ENCODE measurements at places on chromosomes 2 and 18.

DNA sequence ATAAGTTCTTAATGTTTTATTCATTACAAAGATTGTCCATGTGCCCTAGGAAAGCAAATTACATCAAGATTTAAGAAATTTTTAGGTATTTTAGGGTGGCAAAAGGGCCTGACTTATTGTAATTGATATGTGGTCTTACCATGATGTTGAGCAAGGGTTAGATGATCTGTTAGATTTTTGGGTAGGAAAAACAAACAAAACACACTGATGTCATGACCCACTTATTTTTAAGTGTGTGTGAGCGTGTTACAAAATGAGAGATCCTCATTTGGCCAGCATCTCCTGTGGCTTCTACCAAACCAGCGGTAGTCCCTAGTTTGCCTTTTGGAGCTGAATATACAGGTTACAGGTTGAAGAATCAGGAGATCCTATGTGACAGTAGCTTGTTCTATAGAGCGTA is 89.8 kb upstream of the ITGB6 start:
- peaks cover 7% of the 10 kb centered on the region for H3K4me1 ChIP-seq
- H3K27ac ChIP-seq, result no peak overlapping the region
- no peak overlapping the region for H3K4me3 ChIP-seq
- DNase-seq, result no peak
- H3K27me3 ChIP-seq, result no peaks in the 10 kb centered on the region
- H3K36me3 ChIP-seq, result peaks cover 35% of the 10 kb centered on the region

DNA sequence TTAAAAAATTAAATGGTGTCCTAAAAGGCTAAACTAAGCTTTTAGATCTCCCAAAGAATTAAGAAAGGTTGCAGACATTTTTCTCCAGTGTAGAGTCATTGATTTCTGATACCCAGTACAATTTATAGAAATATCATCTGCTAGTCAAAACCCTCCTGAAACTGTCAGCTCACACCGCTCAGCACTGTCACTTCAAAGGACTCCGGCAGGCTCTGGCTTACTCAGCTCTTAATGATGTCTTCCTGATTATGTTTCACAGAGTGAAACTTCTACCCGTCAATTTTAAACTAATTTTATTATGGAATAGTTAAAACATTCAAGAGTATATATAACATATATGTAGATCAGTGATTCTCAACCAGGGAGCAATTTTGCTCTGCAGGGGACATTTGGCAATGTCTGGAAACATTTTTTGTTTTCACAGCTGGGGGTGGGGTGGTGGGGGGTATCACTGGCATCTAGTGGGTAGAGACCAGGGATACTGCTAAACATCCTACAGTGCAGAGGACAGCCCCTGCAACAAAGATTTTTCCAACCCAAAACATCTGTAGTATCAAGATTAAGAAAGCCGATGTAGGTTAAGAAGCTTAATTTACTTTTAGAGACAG is 31.6 kb downstream of the CDK15 start:
- no peak for DNase-seq
- H3K27me3 ChIP-seq, result peaks cover 16% of the 10 kb centered on the region
- no peaks in the 10 kb centered on the region for H3K36me3 ChIP-seq
- no peak overlapping the region for H3K27ac ChIP-seq
- no peaks in the 10 kb centered on the region for H3K4me1 ChIP-seq
- H3K4me3 ChIP-seq, result no peak overlapping the region

GRCh38 chr18:34911661-34912384 is 129.4 kb upstream of the MAPRE2 start:
- no peaks in the 10 kb centered on the region for H3K36me3 ChIP-seq
- H3K27me3 ChIP-seq, result no peaks in the 10 kb centered on the region
- H3K4me1 ChIP-seq, result no peaks in the 10 kb centered on the region
- DNase-seq, result no peak
- H3K4me3 ChIP-seq, result no peak overlapping the region

- H3K4me1 ChIP-seq, result no peaks in the 10 kb centered on the region
- DNase-seq, result no peak
- H3K27me3 ChIP-seq, result no peaks in the 10 kb centered on the region
- H3K27ac ChIP-seq, result no peak overlapping the region
Measured at GRCh38 chr2:15799432-15799827, 140.9 kb upstream of the MYCN start.

DNA sequence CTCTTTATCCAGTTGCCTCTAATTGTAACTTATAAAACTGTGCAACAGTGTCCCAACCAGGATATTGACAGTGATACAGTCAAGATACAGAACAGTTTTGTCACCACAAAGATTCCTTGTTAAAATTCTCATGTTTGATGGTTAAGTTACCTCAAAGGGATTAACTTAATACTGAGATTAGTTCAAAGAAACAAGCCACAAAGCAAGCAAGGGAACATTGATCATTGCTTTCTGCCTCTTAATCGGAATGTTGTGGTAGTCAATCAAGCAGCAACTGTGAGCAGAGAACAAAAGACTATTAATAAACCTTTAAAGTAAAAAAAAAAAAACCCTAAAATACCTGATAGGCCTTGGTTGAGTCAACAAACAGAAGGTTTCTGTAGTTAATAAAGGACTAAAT is 352.3 kb downstream of the PARD3B start:
- H3K27me3 ChIP-seq, result no peaks in the 10 kb centered on the region
- peaks cover 7% of the 10 kb centered on the region for H3K4me1 ChIP-seq
- H3K36me3 ChIP-seq, result peaks cover 4% of the 10 kb centered on the region
- no peak overlapping the region for H3K27ac ChIP-seq
- no peak for DNase-seq

DNA sequence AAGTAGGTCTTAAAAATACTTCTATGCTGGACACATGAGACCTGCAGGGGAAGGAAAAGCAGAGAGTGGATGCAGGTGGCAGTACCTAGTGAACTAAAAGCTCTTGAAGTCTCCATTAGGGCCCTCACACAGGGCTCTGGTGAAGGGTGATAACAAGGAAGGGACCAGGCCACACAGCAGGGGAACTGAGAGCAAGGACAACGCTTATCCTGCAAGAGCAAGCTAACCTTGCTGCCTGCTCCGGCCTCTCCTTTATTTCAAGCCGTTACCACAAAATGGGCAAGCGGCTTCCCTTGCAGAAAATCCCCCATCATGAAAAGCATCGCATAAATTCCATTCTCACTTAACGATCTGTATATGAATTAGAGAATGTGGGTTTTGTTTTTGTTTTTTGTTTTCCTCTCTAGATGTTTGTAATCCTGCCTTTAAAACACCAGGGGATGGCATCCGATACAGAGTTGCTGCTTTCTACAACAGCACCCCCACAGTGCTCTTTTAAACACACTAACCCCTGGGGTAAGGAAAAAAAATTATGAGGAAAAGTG is 64.5 kb downstream of the CACNB4 start:
- H3K27ac ChIP-seq, result no peak overlapping the region
- H3K36me3 ChIP-seq, result no peaks in the 10 kb centered on the region
- DNase-seq, result no peak
- H3K4me1 ChIP-seq, result no peaks in the 10 kb centered on the region

GRCh38 chr2:105371156-105371555 is 27.7 kb downstream of the FHL2 start:
- H3K36me3 ChIP-seq, result no peaks in the 10 kb centered on the region
- no peaks in the 10 kb centered on the region for H3K27me3 ChIP-seq
- peaks cover 43% of the 10 kb centered on the region for H3K4me1 ChIP-seq
- no peak for DNase-seq

GRCh38 chr2:10058251-10059015 is 15.1 kb downstream of the KLF11 start:
- H3K36me3 ChIP-seq, result no peaks in the 10 kb centered on the region
- H3K4me1 ChIP-seq, result peaks cover 4% of the 10 kb centered on the region

GRCh38 chr2:232350804-232351685 is 27.5 kb upstream of the ALPP start:
- no peaks in the 10 kb centered on the region for H3K36me3 ChIP-seq
- no peak overlapping the region for H3K27ac ChIP-seq
- peaks cover 3% of the 10 kb centered on the region for H3K4me1 ChIP-seq

DNA sequence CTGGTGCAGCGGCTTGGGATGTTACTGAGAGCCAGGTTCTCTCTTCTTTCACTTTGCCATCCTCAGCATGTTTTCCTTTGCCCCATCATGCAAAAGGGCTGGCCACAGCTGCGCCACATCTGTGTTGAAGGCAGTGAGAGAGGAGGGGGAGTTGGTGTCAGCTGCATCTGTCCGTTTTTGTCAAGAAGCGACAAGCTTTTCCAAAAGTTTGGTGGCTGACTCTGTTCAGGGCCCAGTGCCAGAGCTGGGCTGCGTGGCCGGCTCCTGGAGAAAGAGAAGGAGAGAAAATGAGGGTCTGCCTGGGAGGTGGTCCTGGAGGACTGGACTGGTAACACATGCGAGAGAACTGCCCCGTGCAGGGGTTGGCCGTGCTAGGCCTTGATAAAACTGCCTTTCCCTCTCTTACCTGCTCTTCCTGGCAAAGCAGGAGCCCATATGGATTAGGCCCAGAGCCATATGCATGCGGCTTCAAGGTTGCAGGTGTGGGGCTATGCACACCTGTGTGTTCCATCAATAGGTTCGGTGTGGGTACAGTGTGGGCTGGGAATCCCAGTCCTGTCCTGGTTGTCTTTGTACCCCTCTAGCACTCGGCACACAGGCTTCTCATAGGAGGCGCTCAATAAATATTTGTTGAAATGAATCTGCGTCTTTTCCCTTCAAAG is 9.0 kb downstream of the RNF144A start:
- DNase-seq, result no peak
- H3K27me3 ChIP-seq, result no peaks in the 10 kb centered on the region
- H3K4me3 ChIP-seq, result no peak overlapping the region
- H3K27ac ChIP-seq, result no peak overlapping the region
- H3K4me1 ChIP-seq, result peaks cover 21% of the 10 kb centered on the region

- no peak overlapping the region for H3K4me3 ChIP-seq
- H3K27ac ChIP-seq, result no peak overlapping the region
- H3K4me1 ChIP-seq, result peaks cover 6% of the 10 kb centered on the region
- DNase-seq, result no peak
Measured at GRCh38 chr2:190080527-190081049, 18.1 kb upstream of the MSTN start.

GRCh38 chr2:241967467-241968144 is 98.1 kb downstream of the RTP5 start:
- peaks cover 6% of the 10 kb centered on the region for H3K27me3 ChIP-seq
- H3K27ac ChIP-seq, result no peak overlapping the region
- DNase-seq, result no peak
- no peak overlapping the region for H3K4me3 ChIP-seq

DNA sequence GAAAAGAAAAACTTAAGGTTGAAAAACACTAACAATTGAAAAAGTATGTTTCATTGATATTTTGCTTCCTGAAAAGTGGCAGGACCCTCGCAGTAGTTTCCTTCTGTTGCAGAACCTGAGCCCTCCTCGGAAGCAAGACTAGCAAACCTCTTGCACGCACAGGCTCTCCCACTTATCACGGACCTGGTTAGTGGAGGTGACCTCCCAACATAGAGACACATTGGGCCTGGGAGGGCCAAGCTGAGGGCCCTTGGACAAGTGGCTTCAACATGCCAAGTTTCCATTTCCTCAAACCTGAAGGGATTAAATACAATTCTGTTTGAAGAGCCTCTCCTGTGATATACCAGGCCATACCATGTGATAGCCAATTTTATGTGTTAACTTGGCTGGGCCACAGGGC is 133.4 kb upstream of the AGAP1 start:
- no peak for DNase-seq
- no peak overlapping the region for H3K4me3 ChIP-seq
- no peak overlapping the region for H3K27ac ChIP-seq
- H3K4me1 ChIP-seq, result no peaks in the 10 kb centered on the region
- H3K36me3 ChIP-seq, result no peaks in the 10 kb centered on the region

DNA sequence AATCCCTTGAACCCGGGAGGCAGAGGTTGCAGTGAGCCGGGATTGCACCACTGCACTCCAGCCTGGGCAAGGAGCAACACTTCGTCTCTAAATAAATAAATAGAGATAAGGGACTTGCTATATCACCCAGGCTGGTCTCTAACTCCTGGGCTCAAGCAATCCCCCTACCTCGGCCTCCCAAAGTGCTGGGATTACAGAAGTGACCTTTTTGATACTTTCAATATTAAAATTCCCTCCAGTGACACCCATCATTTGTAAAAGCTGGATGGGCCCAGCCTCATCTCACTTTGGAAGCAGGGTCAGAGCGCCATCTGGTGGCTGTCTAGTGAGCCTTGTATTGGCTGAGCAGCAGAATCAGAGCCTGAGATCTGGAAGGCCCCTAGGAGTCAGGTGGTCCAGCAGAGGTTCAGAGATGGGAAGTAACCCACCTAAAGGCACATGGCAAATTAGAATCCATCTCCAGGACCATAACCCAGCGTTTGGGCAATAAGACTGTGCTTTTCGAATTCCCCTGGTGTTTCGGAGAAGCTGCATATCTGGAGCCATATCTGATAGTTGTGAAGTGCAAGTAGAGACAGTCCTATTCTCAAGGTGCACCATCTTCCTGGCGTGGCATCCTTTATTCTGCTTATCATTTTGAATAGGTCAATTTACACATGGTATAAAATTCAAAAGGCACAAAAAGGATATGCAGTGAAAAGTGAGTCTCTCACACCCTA is 18.3 kb upstream of the SLC35F6 start:
- no peak overlapping the region for H3K27ac ChIP-seq
- H3K27me3 ChIP-seq, result no peaks in the 10 kb centered on the region
- peaks cover 10% of the 10 kb centered on the region for H3K4me1 ChIP-seq
- H3K4me3 ChIP-seq, result no peak overlapping the region
- DNase-seq, result peak; percentile 87

DNA sequence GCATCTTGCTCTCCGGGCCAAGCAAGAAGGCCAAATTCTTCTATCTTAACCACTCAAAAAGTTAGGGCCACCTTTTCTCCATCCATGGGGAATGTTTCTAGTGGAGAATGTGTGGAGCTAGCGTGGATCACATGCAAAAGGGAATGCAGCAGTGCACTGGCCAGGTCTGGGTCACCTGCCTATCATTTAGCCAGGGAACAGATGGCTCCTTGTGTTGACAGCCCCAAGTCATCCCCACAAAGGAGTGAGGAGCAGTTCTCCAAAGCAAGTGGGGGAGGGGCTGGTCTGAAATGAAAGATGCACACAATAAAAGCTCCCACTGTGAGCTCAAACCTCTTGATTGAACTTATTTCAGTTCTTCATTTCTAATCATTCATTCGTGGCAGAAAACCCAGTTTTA is 19.1 kb downstream of the EPB41L3 start:
- H3K36me3 ChIP-seq, result no peaks in the 10 kb centered on the region
- no peak overlapping the region for H3K27ac ChIP-seq
- H3K27me3 ChIP-seq, result no peaks in the 10 kb centered on the region
- DNase-seq, result no peak
- H3K4me3 ChIP-seq, result no peak overlapping the region

Measured in activated CD8-positive, alpha-beta memory T cell treated with anti-CD3 and anti-CD28 coated beads, Interleukin-2, amount 10 ng/mL, durations not matched to agents 7 days and 5 days (primary cell).